IPS DF 19.7 (cell line): ENCODE measurements at places on chromosomes 5 and 9.

GRCh38 chr5:156694598-156694997 is 155.5 kb upstream of the PPP1R2B start:
- no peak for DNase-seq

DNA sequence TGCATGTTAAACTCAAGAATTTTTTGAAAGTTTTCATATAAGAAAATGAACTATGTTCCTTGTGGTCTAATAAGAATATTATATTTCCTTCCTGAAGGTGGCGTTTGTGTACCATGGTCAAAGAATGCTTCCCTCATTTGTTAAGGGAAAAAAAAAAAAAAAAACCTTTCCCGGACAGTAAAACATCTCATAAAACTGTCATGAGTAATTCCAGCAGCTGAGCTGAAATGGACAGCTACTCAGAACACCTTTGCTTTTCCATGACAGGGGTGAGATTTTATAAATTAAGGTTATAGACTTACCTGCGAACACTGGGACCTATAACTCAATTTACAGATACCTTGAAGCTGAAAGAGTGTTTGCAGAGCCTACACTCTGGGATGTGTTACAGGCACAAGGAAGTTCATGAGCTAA is 113.2 kb upstream of the RANBP3L start:
- no peak for DNase-seq

GRCh38 chr9:99803694-99804093 is 18.0 kb upstream of the NR4A3 start:
- DNase-seq: no peak

DNA sequence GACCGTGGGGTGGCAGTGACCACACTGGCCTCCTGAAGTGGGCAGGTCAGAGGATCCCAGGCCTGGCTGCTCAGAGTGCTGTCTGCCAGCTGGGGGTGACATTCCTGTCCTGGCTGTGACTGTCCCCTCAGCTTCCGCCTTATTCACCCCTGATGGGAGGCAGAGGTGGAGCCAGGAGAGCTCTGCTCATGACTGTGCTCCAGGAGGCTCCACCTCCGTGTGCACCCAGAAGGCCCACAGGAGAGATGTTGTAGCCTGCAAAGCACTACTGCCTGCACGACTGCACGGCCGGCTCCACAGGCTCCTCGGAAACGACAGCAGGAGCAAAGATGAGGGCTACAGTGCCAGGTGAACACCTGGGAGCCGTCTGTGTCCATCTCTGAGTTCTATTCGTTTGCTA is 60.9 kb downstream of the ROPN1L start:
- DNase-seq: no peak

- no peak for DNase-seq
Observed at GRCh38 chr5:68007451-68007850, 208.1 kb upstream of the PIK3R1 start.

DNA sequence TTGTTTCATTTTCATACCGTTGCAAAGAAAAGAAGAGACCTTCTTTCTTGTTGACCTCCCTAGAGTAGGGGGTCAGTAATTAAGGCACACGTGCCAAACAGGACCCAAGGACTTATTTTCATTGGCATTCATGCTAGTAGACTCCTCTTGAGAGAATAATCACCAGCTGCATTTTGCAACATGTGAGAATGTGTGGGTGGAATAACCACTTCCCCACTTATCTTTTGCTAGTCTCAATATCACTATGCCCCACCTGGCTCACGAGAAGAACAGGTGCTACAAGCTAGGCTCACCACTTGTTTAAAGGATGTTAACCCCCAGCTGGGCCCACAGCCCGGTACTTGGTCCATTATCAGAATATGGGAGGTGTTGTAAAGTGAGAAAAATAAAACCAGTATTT is 460.7 kb upstream of the MEF2C start:
- DNase-seq: no peak

GRCh38 chr5:73120222-73121118 is at the start of gene TMEM171:
TMEM171 (plus strand) TSS chr5:73120575; CDS start chr5:73123374, 2,799 bp downstream.
- no peak for DNase-seq

DNA sequence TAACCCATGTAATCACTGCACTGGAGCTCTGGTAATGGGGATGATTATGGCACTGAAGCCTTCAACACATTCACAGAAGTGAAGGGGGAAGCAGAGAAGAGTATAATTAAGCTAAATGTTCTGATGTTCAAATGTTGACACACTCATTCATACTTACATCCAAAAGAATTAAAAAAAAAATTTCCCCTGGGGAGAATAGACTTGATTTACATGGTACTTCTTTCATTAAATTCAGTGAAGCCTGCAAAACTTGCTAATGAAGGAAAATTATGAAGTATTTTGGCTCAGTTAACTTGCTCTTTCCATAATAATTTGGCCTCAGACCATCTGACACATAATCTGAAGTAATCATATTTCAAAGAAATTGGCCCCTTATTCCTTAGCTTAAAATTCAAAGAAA is 428.8 kb downstream of the SH3GL2 start:
- no peak for DNase-seq

DNA sequence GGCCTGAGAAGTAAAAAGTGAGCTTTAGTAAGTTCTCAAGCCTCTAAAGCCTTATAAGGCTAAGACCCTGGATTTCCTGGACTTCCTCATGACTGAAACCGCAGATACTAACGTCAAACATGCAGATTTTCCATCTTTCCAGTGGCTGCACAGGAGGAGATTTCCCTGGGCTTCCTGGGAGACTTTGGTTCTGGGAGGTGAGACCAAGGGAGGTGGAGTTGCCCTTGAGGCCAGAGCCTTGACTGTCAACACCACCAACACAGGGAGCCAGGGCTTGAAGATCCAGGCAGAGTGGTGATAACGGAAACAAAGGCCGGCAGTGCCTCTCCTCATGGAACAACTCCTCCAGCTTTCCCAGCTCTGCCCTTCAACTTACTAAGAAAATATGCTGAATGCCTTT is 144.7 kb upstream of the LRRTM2 start:
- DNase-seq: no peak

GRCh38 chr9:6047020-6047419 is 31.6 kb upstream of the RANBP6 start:
- DNase-seq: no peak

GRCh38 chr5:91307048-91307447 is 76.1 kb downstream of the ARRDC3 start:
- DNase-seq: no peak

DNA sequence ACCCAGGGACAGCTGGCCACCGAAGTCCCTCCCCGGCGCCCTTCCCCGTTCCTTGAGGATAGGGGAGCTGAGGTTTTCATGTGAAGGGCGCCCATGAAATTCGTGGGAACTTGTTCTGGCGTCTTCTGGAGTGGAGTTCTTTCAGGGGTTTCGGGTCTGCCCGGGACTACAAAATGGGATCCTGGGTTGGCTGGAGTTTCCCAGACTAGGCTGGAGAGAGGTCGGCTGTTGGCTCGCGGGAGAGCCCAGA is 3.6 kb upstream of the RGMB start:
- DNase-seq: no peak

DNA sequence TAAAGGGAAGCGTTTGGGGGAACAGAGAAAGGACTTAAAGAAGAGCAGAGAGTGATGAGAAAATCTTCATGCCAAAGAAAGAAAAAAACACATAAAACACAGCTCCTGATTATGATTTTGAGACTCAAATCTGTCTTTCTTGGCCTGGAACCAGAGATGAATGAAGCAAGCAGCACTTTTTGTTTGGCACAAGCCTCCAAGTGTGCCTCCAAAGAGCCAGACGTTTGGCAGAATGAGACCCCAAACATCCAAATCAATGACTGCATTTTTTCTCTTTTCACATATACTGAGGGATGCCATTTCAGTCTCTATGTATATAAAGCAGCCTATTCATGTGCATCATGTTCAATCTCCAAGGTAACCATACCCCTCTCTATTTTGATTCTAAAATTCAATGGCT is 424.2 kb downstream of the TUSC1 start:
- no peak for DNase-seq

GRCh38 chr5:120540097-120540496 is 76.0 kb downstream of the PRR16 start:
- no peak for DNase-seq

GRCh38 chr9:76200315-76200714 is 193.9 kb downstream of the RFK start:
- DNase-seq: no peak

DNA sequence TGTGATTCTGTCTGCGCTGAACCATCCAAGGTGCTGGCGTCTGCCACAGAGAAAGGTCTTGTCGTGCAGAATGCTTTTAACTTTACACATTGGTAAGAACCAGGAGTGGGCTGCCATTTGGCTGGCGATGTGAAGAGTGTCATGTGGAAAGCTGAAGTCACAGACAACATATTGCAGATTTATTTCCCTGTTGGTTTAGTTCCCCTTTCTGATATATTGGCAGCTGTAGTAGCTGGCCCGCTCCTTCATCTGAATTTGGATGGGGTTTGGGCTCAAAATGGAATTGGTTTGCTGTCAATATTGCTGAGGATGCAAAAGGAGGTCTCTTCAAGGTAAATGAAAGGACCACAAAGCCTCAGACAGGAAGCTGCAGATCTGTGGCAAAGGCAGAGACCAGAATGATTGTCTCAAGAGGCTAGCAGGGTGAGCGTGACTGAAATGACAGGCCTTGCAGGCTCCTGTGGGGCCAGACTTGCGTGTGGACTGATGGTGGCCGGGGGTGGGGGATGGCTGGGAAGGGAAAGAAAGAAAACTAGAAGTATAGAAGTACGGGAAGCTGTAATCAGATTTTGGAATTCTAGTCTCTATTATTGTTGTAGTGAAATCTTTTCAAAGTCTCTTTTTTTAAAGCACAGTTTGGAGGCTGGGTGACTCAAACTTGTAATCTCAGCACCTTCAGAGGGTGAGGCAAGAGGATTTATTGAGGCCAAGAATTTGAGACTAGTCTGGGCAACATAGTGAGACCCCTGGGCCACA is 25.1 kb upstream of the CD180 start:
- DNase-seq: no peak

DNA sequence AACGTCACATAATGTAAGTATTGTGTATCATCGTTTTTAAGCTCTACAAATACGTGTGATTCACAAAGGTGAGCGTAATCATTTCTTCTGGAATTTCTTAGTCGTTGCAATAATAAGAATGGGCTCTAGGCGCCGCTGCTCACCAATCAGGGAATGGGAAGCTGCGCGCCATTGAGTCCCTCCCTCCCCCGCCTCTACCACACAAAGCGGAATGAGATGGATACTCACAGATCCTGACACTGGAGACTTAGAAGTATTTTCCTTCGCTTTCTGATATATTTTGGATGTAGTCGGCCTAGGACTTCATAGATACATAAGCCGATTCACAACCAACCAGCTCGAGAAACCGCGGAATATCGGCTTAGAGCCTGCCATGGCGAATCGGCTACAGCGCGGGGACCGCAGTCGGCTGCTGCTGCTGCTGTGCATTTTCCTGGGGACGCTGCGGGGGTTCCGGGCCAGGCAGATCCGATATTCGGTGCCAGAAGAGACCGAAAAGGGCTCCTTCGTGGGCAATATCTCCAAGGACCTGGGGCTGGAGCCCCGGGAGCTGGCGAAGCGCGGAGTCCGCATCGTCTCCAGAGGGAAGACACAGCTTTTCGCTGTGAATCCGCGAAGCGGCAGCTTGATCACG is at the start of gene PCDHGA11:
PCDHGA11 (plus strand) TSS at position 197 of the 634 bp plus-strand sequence; CDS start at position 374, 177 bp downstream.
- no peak for DNase-seq

DNA sequence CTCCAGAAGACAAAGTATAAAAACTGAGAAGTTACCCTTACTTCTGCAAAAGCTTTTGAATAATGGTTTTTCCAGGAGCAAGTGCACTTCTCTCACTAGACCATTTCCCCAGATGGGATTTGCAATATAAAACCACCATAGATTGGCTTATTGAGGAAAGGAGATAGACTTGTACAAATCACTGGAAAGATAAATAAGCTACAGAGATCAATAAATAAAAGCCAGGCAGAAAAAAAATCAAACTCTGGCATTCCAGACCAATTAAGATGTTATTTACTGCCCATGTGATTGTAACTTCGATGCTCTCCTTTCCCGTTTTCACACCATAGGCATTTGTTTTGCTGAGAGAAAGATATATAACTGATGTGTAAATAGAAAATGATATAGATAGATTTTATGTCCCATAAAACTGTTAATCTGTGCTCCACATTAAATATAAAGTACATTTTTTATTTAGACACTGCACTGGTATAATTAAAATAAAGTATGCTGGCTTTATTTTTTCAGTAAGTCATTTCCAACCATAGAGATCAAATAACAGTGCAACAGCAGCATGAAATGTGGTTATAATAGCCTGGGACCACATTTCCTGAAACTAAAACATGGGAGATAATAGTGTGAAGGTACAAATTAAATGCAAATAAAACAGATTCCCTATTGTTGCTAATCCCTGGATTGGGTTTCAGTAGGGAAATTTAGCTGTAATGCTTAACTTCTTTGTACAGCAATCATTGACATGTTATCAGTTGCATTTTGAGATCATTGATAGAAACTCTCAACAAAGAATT is 177.7 kb downstream of the NR2F1-AS1 start:
- no peak for DNase-seq

DNA sequence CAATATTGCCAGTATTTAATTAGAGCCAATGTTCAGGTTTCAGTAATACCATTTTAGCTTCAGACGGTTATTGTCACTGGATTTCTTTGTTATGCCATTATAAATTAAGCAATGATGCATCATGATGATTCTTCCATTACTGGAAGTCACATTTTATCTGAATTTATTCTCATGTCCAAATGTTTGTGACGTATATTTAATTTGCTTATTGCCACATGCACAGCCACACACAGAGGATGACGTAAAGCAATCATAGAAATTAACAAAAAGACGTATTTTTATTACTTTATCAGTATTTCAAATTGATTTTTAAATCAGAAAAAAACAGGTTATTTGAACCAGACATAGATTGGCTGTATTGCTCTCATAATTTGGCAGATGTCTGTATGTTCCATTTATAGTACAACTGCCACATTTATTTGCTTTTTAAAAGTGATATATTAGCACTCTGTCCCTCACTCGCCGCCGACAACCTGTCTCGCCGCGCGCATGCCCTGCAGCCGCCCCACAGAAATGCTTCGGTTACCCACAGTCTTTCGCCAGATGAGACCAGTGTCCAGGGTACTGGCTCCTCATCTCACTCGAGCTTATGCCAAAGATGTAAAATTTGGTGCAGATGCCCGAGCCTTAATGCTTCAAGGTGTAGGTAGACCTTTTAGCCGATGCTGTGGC is 970.9 kb downstream of the CDH12 start:
- no peak for DNase-seq

GRCh38 chr9:110152704-110153374 is 55.1 kb downstream of the C9orf152 start:
- DNase-seq: no peak

GRCh38 chr5:171676286-171676944 is 109.2 kb upstream of the SMIM23 start:
- DNase-seq: no peak

GRCh38 chr5:109905906-109906305 is 216.2 kb downstream of the MAN2A1 start:
- no peak for DNase-seq

GRCh38 chr5:159392871-159393270 is 62.6 kb upstream of the IL12B start:
- DNase-seq: no peak

- no peak for DNase-seq
Observed at GRCh38 chr9:122930541-122931225, 629 bp downstream of the ZBTB26 start.

GRCh38 chr9:92558612-92559374 is 23.0 kb upstream of the ECM2 start:
- no peak for DNase-seq

GRCh38 chr9:110161940-110162339 is 46.0 kb downstream of the C9orf152 start:
- DNase-seq: no peak

- no peak for DNase-seq
Observed at GRCh38 chr5:73447530-73448462, 781 bp downstream of the FOXD1 start.
